ENCODE measurements at places on chromosomes 3 and 15.
A peak's percentile ranks its signal among the peaks of the same experiment; 100 is the strongest.

GRCh38 chr15:71149646-71150557, 34.6 kb downstream of the THSD4 start:
- DNase-seq = peak; percentile 43

DNA sequence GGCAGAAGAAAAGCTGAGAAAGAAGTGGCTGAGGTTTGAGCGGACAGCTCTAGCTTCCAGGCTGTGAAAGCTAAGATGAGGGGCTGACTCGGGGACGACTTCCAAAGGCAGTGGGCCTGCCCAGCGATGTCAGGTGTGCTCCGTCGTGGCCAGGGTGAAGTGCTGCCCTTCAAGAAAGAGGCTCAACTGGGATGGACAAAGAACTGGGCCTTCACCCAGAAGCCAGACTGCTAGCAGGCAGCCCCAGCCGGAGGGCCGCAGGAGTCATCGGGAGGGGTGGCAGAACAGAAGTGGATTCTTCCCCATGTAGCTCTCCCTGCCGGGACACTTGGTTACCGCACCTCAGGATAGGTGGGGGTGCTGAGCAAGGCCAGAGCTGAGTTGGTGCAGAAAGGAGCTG, 13.1 kb upstream of the SEC13 start:
- no peak for DNase-seq

GRCh38 chr3:195870442-195870841, 37.9 kb downstream of the TNK2 start:
- no peak for DNase-seq

DNA sequence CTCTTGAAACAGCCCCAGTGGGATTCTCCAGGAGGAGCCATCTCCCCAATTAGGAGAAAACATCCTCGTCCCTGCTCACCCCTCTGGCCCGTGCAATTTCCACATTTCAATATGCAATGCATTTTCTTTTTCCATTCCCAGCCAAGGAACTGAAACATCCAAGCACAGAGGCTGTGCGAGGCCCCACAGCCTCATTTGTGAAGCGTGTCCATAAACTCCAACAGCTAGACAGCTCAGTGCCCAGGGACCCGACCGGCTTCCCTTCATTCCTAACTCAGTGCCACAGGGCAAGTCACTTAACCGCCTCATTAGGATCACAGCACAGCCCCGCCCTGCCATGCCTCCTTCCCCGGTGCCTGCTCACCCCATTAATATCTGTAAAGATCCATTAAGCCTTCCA, 204.2 kb upstream of the IGF1R start:
- DNase-seq = no peak

- no peak for DNase-seq
Measured at GRCh38 chr15:62212741-62213140, 47.7 kb upstream of the C2CD4B start.

- DNase-seq = no peak
Measured at GRCh38 chr3:190258634-190259033, 63.6 kb downstream of the CLDN1 start.

DNA sequence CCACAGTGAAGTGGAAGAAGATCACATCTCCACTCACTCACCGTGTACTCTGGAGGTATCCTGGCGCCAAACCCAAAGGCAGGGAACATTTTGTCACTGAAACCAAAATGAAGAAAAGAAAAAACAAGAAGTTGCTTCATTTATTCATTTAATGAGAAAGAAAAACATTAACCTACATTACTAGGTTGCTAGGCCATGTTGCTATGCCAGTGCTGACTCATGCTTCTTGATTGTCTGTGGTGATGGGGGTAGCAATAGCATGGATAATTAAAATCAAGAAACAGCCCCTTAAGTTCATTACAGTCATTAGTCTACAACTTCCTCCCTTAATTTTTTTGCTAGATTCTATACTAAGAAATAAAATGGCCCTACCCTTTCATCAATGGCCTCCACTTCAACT, 52.7 kb upstream of the MRPL3 start:
- no peak for DNase-seq

- no peak for DNase-seq
Measured at GRCh38 chr3:49410846-49411534, 786 bp downstream of the RHOA start.

DNA sequence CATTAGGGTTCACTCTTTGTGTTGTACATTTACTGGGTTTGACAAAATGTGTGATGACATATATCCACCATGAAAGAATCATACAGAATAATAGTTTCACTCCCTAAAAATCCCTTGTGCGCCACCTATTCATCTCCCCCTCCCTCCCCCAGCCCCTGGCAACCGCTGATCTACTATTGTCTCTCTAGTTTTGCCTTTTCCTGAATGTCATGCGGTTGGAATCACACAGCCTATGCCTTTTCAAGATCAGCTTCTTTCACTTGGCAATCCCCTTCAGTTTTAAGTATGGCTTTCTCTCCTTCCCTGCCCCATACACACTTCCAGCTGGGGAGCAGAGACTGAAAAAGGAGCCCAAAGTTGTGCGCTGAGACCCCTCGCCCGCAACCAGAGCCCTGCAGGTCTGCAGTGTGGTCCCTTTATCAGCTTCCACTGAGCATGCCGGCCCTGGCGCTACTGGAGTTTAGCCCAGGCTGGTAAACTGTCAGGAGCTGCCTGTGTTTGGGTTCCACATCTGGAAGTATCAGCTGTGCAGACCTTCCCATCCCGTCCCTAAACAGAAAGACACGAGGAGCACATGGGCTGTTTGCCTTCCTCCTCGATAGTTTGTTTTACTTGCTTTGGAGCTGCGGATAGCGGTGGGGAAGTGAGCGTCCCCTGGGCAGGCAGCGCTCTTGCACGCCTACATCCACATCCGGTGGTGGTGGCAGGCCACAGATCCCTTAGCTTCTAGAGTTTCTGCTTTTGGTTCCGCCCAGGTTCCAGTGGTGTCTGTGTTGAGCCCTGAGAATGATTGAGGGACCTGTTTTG, 12.3 kb downstream of the BOC start:
- no peak for DNase-seq

DNA sequence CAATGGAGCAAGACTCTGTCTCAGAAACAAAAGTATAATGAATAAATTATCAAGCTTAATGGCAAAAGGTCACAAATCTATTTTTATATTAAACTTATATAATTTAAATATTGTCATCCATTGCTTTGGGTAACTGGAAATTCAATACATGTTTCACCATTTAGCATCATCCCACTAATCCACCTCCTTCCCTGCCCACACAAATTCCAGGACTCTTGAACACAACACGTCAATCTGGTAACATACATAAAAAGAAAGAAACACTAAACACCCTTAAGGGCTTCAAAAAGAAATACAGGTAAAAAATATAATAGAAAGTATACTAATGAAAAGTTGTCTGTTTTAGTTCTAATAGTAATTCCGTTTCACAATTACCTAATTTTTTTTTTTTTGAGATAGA, 149.4 kb downstream of the STAG1 start:
- no peak for DNase-seq

DNA sequence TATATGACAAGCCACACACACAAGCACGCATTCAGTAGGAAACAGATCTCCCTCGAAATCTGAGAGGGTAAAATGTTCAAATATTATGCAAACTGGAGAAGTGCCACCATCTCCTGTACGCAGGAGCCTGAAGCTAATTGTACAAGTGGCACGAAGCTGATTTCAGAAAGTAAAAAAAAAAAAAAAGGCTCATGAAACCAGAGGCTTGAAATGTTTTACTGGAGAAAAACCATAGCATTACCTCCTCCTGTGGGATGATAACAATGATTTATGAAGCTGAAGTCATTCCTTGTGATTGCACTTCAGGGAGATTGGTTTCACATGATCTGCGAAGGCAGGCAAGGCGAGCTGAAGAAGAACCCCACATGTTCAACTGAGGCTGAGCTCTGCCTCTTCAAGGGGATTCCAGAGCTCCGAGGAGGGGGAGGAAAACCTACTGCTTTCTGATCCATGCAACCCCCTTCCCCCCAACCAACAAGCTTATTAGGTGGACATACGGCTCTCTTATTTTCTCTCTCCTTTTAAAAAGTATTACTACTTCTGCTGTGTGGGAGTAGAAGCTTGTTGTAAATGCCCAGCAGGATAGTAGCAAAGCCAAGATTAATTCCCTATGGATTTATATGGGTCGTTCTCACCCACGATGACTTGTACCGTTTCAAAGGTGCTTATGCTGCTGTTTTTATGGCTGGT, 101.1 kb downstream of the GREM1 start:
- no peak for DNase-seq

- no peak for DNase-seq
Measured at GRCh38 chr3:13549623-13550422, 898 bp downstream of the FBLN2 start.

DNA sequence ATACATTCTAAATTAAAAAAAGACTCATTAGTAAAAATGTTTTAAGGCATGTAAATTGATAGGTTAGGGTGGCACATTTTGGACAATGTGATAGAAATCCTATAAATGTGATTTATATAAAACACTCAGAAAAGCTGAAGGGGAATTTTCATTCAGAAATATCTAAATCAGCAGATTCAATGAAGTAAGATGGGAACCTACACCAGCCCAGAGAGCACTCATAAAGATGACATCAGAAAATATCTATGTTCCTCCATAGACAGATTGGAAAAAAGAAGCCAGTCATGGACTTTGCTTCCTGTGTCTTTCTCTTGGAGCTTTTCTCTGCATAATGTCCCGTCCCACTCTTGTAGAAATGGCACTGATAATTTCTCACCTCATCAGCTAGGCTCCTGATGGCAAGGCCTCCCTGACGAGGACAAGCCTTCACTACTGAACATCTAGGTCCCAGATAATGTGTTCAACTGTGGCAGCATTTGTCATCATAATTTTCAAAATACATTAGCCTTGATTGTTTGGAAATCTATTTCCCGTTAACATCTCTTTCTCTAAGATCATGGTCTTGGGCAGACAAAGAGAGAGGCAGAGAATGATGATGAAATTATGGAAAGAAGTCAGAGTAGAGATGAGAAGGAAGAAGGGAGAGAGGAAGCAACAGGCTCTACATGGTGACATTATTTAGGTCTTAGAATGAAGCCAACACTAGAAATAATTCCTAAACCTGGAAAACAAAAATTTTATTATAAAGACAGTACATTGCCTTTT, 354.4 kb downstream of the NTRK3 start:
- DNase-seq = no peak

DNA sequence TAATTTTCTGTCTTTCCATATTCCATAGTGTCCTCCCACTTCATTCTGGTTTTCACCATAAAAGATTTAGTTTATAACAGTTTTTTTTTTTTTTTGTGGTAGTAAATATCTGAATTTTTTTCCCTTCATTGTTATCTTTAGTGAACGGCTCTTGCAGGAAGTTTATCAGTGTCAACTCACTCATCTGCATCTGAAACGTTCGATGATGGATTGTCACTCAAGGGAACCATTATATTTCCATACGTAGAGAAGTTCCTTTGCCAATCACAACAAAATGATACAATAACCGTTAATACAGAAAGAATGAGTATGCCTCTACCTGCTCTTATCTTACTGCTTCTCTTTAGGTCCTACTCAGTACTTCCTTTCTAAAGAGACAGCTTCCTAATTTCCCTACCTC, 651.2 kb upstream of the KCNMB2 start:
- DNase-seq = no peak

DNA sequence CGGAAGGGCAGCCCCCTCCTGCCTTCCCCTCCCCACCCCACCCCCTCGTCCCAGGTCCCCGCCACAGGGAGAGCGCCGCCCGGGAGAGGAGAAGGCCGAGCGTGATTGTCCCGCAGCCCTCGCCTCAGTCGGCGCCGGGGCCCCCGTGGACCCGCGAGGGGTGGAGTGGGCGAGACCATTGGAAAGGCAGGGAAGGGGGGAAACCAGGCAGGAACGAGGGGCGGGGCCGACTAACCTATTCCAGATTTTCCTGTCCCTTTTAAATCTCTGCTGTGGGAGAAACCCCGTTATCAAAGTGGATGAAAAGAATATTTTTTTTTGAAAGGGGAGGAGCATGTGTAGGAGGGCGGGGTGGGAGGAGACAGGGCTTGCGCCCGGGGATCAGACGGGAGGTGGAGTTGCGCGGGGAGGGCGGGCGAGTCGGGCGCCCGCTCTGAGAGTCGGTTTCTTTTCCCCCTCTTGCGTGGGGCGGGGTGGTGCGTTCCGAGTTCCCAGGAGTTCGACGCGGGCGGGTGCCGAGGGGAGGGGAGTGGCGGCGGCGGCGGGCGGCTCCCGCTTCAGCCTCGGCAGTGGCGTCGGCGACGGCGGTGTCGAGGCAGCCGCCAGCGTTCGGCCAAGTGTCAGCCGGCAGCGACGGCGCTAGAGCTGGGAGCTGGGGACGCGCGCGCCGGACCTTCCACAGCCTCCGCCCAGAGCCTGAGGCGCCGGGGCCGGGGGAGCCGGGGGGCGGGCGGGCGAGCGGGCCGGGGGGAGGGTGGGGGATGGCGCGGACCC, at the start of gene NECTIN3:
Gene NECTIN3 (plus strand): TSS at position 560 of the 774 bp plus-strand sequence. CDS start 202 bp downstream, at position 762.
- peak; percentile 96 for DNase-seq

- DNase-seq = no peak
Measured at GRCh38 chr15:63077952-63078351, 35.4 kb downstream of the TPM1 start.

GRCh38 chr15:95839367-95839782, 491.1 kb upstream of the NR2F2 start:
- no peak for DNase-seq

GRCh38 chr15:76330080-76330680, 6.4 kb upstream of the ISL2 start:
- DNase-seq = no peak

- DNase-seq = no peak
Measured at GRCh38 chr3:121545049-121545573, 677 bp downstream of the POLQ start.

- no peak for DNase-seq
Measured at GRCh38 chr3:127273206-127273605, 14.6 kb downstream of the PRR20G start.

GRCh38 chr15:52361975-52362494, 66.4 kb upstream of the MYO5C start:
- no peak for DNase-seq

DNA sequence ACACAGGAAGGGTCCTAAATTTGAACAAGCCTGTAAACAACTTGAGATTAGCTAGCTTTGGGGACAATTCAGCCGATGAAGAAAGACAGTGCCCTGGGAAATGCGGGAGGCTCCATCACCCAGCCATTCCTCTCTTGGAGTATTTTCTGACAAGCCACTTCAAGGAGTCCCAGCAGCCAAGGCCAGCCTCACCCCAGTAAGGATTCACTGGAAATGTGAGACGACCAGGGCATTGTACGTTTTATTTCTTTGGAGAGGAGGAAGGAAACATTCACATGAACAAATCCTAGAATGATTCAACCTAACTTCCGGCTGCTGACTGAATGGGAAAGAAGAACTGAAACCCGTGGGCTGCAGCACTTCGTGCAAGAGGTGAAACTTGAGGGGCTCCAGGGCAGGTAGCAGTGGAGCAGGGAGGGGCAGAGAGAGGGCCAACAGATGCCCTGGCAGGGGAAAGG, 116.4 kb upstream of the ARHGEF3 start:
- DNase-seq = no peak

GRCh38 chr15:24966364-24967103, 11.7 kb downstream of the SNRPN start:
- no peak for DNase-seq

All from right hindlimb (tissue), 1 donor.